ENCODE measurements at places on chromosomes 6 and 20.

DNA sequence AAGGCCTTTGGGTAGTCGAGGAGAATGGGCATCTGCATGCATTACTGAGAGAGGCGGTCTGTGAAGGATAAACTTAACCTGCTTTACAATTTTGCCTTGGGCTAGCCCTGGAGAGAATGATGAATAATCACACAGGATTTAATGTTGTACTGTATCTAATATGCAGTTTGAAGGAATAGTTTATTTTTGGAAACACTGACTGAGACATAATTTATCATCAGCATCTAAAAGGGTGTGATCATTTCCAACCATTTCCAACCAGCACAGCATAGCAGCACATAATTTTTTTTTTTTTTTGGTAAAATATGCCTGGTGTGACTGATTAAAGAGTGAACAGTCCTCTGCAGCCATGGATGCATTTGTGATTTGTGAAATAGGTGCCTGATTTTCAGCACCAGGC, 519.5 kb downstream of the PHF3 start:
- no peak for DNase-seq

DNA sequence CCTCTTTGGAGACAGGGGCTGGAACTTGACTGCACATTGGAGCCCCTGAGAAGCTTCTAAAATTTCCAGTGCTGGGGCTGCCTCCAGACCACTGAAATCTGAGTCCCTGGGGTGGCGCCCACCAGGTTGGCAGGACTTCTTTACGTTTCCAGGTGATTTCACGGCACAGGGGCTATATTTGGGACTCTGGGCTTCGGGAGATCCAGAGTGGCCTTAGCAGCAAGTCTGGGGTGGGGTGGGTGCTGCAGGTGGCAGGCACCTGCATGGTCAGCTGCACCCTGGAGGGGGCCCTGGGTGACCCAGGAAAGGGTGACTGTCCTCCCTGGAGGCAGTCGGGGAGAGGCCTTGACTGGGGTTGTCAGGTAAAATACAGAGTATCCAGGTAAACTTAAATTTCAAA, 135.5 kb upstream of the PHACTR3 start:
- no peak for DNase-seq

DNA sequence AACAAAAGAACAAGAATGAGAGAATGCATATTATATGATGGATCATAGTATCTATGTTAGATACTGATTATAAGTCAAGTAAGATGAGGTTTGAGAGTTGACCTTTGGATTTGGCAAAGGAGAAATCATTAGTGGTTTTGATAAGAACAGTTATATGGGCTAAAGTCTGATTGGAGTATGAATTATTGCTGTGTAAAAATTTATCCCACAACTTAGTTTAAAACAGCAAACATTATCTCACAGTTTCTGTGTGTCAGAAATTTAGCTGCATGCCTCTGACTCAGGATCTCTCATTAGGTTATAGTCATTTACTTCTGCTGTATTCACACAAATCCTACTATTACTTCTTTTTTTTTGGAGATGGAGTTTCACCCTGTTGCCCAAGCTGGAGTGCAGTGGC, 56.7 kb downstream of the FAM135A start:
- DNase-seq = no peak

GRCh38 chr20:55456316-55456940, 548.9 kb downstream of the CBLN4 start:
- DNase-seq = no peak

- DNase-seq = no peak
Observed at GRCh38 chr20:59565768-59566461, 38.4 kb upstream of the PHACTR3 start.

- no peak for DNase-seq
Observed at GRCh38 chr6:128379577-128379976, 140.8 kb downstream of the PTPRK start.

GRCh38 chr20:38630727-38631126, 29.1 kb downstream of the ARHGAP40 start:
- no peak for DNase-seq

GRCh38 chr6:85472744-85473143, 22.9 kb downstream of the NT5E start:
- DNase-seq = no peak

GRCh38 chr6:21840428-21840827, 246.9 kb downstream of the SOX4 start:
- DNase-seq = no peak

GRCh38 chr6:169627736-169628607, 73.9 kb downstream of the WDR27 start:
- DNase-seq = no peak
